ENCODE measurements at places on chromosomes 7 and 10. TPM values are rescaled to one million over a fixed set of nuclear protein-coding genes. Genes with fewer than 3 reads are reported as not detected.
A peak's percentile ranks its signal among the peaks of the same experiment; 100 is the strongest.

The CCZ1B gene
- 85.2 TPM for total RNA-seq

The ZNF786 gene
- 9.7 TPM for total RNA-seq

The ENTPD1 gene
- 41.3 TPM for total RNA-seq

The FAM20C gene
- total RNA-seq = 27.9 TPM

The WEE2 gene
- 0.30 TPM for total RNA-seq

The NCF1 gene
- total RNA-seq = 2.8 TPM

The SPDYE2B gene
- total RNA-seq = not detected

The TFR2 gene
- 3.7 TPM for total RNA-seq

The PBLD gene
- total RNA-seq = 10.7 TPM

The CALHM1 gene
- 0.06 TPM for total RNA-seq

The EPO gene
- total RNA-seq = not detected

The DKK1 gene
- 3.5 TPM for total RNA-seq

The AVL9 gene
- total RNA-seq = 35.6 TPM

The FAM24B gene
- 4.9 TPM for total RNA-seq

The AKR1C8 gene
- total RNA-seq = 0.20 TPM

The ACTL6B gene
- total RNA-seq = 35.2 TPM

The ATOH7 gene
- total RNA-seq = 0.39 TPM

The HKDC1 gene
- total RNA-seq = 0.89 TPM

DNA sequence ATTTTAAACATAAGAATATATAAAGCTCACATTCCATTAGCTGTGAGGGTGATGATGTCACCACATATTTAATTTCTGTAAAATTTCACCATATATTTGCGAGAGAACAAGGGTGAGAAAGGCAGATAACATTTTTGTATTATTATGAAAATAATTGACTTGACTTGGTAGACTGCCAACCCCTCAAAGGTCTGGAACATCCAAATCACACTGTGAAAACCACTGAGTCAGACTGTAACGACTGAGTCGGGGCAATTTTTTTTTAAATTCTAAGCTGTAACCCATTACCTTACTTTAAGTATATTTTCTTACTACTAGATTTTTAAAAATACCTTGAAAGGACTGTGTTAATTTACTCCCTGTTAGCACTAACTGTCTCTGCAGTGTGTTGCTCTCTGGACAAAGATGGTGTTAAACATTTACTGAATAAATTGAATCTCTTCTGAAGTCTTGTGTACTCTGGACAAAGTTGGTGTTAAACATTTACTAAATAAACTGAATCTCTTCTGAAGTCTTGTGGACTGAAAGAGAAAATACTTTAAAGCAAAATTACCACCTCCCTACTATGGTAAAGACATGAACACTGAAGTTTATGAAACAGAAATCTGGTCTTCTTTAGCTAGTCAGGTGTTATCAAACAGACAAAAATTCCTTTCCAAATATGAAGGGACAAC is 14.1 kb downstream of the PDZD8 start:
- no peak for DNase-seq
- no peaks in the 10 kb centered on the region for H3K4me1 ChIP-seq
- H3K4me3 ChIP-seq = no peak overlapping the region
- H3K27ac ChIP-seq = no peak overlapping the region

DNA sequence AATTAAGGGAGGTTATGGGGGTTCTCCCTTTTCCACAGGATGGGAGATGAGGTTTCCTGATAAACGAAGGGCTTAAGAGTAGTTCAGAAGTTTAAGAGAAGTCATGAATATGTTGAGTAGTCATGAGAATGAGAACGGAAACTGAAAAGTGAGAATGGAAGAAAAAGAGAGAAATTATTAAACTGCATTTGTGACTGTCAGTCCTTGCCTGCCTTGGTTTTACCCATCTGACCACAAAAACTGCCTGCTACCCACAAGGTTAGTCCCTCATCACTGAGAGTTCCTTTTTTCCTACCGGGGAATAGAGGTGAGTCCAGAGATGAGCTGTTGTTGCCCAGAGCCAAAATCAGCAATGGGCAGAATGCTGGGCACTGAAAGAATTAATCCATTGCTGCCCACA is 174.1 kb upstream of the BET1 start:
- no peaks in the 10 kb centered on the region for H3K27me3 ChIP-seq
- no peaks in the 10 kb centered on the region for H3K4me1 ChIP-seq
- no peak overlapping the region for H3K27ac ChIP-seq
- DNase-seq = no peak
- no peak overlapping the region for H3K4me3 ChIP-seq

GRCh38 chr7:42950417-42950816 is 18.2 kb downstream of the MRPL32 start:
- no peaks in the 10 kb centered on the region for H3K36me3 ChIP-seq
- no peaks in the 10 kb centered on the region for H3K27me3 ChIP-seq
- H3K4me1 ChIP-seq = no peaks in the 10 kb centered on the region
- DNase-seq = no peak
- H3K4me3 ChIP-seq = no peak overlapping the region

GRCh38 chr7:129189661-129190310 is 1.4 kb downstream of the SMO start:
- DNase-seq = no peak
- peaks cover 11% of the 10 kb centered on the region for H3K27me3 ChIP-seq
- H3K4me1 ChIP-seq = peaks cover 18% of the 10 kb centered on the region
- peak overlapping the region; percentile 69 for H3K4me3 ChIP-seq
- H3K27ac ChIP-seq = peak overlapping the region; percentile 61
- no peaks in the 10 kb centered on the region for H3K36me3 ChIP-seq

DNA sequence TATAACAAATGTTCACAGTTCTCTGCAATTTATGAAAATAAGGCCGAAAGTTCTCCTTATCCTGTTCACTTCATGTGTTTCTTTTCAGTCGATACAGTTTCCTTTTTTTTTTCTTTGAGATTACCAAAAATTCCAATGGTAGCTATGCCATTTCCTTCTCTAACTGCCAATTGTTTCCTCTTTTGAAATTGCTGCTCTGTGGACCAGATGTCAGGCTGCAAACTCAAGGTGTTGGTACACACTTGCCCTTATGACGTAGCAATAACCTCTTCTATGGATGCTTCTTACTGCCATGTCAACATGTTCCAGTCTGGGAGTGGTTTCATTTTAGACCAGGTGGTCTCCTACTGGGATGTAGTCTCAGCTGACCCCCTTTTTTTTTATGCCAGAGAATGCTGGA is 52.9 kb downstream of the CASD1 start:
- H3K36me3 ChIP-seq = peaks cover 3% of the 10 kb centered on the region
- no peak overlapping the region for H3K4me3 ChIP-seq
- H3K27ac ChIP-seq = no peak overlapping the region
- no peaks in the 10 kb centered on the region for H3K27me3 ChIP-seq
- no peaks in the 10 kb centered on the region for H3K4me1 ChIP-seq

- no peaks in the 10 kb centered on the region for H3K4me1 ChIP-seq
- H3K4me3 ChIP-seq = no peak overlapping the region
- DNase-seq = no peak
- H3K27me3 ChIP-seq = no peaks in the 10 kb centered on the region
- no peaks in the 10 kb centered on the region for H3K36me3 ChIP-seq
- no peak overlapping the region for H3K27ac ChIP-seq
These were observed 49.7 kb downstream of the CDK1 start for GRCh38 chr10:60827791-60828488.

- H3K4me1 ChIP-seq = peaks cover 70% of the 10 kb centered on the region
- peak overlapping the region; percentile 73 for H3K27ac ChIP-seq
- H3K4me3 ChIP-seq = no peak overlapping the region
- H3K27me3 ChIP-seq = no peaks in the 10 kb centered on the region
- no peak for DNase-seq
These were observed 4.1 kb downstream of the PRXL2A start for GRCh38 chr10:80412486-80412885.

DNA sequence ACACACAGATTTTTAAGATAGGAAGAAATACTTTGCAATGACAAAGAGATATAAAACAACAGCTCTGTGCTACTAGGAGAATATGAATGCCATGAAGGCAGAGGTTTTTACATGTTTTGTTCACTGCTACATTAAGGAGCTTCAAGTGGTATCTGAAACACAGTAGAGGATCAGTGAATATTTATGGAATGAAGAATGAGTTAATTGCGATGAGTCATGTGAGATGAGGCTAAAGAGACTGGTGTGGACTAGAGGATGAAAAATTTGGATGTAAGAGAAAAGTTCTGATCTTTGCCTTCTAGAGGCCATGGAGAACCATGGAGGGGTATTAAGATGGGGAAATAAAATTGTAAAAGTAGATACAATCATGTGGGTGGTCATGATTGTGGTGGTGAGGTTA is 434.2 kb downstream of the PHTF2 start:
- no peak for DNase-seq
- H3K27me3 ChIP-seq = no peaks in the 10 kb centered on the region
- H3K4me1 ChIP-seq = no peaks in the 10 kb centered on the region
- no peaks in the 10 kb centered on the region for H3K36me3 ChIP-seq
- H3K4me3 ChIP-seq = no peak overlapping the region

DNA sequence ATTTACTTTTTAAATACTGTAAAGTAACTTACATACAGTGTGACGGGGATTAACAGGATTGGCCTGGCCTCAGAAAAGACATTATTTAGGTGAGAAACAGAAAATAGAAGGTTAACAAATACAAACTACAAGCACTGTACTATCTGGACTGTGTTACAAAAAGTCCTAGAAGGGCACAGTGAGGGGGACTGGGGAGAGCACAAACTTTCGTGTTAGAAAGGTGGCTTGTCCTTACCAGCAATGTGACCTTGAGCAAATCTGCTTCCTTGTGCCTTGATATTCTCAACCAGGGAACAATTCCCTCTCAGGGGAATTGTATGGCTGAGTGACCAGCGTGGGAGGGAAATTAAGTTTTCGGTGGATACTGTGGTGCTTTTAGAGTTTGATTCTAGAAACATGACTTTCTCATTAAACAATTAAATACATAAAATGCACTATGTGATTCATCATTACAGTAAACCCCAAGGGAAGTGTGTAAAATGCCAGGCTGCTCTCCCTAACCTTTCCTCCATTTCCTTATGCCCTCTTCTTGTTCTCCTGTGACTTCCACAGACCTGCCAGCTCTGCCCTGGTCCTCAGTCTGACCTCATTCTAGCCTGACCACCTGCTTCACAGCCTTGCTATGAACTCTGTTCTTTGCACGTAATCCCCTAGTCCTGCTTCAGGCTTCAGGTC is 57.7 kb downstream of the OSBPL3 start:
- DNase-seq = no peak
- H3K27me3 ChIP-seq = no peaks in the 10 kb centered on the region
- H3K36me3 ChIP-seq = no peaks in the 10 kb centered on the region
- H3K4me1 ChIP-seq = no peaks in the 10 kb centered on the region

- H3K36me3 ChIP-seq = peaks cover 19% of the 10 kb centered on the region
- no peak overlapping the region for H3K27ac ChIP-seq
- no peak for DNase-seq
- H3K4me1 ChIP-seq = peaks cover 50% of the 10 kb centered on the region
- H3K27me3 ChIP-seq = no peaks in the 10 kb centered on the region
- H3K4me3 ChIP-seq = no peak overlapping the region
These were observed 226.9 kb downstream of the TNS3 start for GRCh38 chr7:47354831-47355541.

DNA sequence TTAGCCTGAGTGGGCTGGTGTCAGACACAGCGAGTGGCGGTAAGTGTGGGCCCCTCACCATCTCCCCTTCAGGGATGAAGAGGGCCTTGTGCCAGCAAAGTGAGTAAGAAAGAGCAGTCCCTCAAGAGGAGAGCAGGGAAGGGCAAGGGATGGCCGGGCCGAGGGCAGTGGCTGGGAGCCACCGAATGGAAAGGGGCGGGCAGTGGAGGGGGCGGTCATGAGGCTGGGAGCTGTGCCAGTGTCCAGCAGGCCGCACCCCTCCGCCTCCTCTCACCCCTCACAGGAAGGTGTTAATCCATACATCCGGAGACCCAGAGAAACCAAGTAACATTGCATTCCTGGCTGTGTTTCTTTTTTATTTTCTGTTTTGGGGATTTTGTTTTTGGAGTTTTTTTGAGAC is 28.6 kb upstream of the RASGEF1A start:
- peaks cover 6% of the 10 kb centered on the region for H3K4me1 ChIP-seq
- no peak for DNase-seq
- no peaks in the 10 kb centered on the region for H3K27me3 ChIP-seq
- H3K27ac ChIP-seq = no peak overlapping the region
- no peaks in the 10 kb centered on the region for H3K36me3 ChIP-seq

DNA sequence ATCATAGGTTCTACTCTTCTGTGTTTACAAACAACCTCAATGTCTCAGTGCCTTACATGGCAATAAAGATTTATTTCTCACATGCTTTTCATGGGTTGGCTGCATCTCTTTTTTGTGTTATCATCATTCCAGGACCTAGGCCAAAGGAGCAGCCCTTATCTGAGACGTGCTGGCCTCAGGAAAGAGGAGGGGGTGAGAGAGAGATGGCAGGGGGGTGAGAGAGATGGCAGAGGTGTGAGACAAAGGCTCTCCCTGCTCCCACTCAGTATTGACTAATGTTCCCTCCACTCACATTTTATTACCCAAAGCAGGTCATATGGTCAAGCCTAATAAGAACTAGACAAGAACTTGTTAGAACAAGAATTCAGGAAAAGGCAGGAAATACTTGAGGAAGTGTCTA is 120.1 kb upstream of the PRR15 start:
- no peak for DNase-seq
- H3K27me3 ChIP-seq = no peaks in the 10 kb centered on the region
- H3K36me3 ChIP-seq = no peaks in the 10 kb centered on the region
- no peak overlapping the region for H3K27ac ChIP-seq
- no peaks in the 10 kb centered on the region for H3K4me1 ChIP-seq

GRCh38 chr7:22849172-22849571 is 26.5 kb upstream of the TOMM7 start:
- no peak overlapping the region for H3K27ac ChIP-seq
- DNase-seq = no peak
- H3K4me3 ChIP-seq = no peak overlapping the region

GRCh38 chr7:40371806-40372440 is 237.1 kb downstream of the SUGCT start:
- H3K36me3 ChIP-seq = no peaks in the 10 kb centered on the region
- no peaks in the 10 kb centered on the region for H3K27me3 ChIP-seq
- DNase-seq = no peak
- no peaks in the 10 kb centered on the region for H3K4me1 ChIP-seq
- H3K27ac ChIP-seq = no peak overlapping the region

- no peak overlapping the region for H3K4me3 ChIP-seq
- H3K27ac ChIP-seq = no peak overlapping the region
- H3K27me3 ChIP-seq = no peaks in the 10 kb centered on the region
- no peak for DNase-seq
These were observed 35.0 kb downstream of the PRR15 start for GRCh38 chr7:29598613-29599012.

DNA sequence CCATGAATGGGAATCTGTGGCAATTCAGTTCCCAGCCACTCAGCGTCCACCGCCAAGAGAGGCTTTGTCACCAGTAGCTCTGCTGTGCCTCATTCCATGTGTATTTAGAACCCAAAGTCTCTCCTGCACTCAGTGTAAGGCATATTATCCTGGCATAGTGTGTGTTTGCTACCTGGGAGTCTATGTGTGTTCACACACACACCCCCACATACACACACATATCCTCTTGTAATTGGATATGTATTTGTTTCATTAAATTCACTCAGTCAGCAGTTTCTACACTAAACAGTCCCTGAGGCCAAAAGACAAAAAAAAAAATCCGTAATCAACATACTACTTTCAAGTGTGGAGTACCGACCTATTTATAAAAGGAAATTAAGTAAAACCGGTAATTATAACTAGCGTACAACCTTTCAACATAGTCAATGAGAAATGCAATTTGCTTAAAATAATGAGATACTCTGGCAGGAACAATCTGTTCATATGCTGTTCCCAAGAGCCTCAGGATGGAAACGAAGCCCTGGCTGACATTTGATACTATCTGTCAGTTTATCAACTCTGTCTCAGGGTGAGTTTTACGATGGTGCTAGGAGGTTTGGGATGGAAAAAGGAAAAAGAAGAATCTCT is 425.8 kb upstream of the CELF2 start:
- no peaks in the 10 kb centered on the region for H3K36me3 ChIP-seq
- no peak overlapping the region for H3K27ac ChIP-seq
- H3K4me3 ChIP-seq = no peak overlapping the region
- DNase-seq = no peak
- H3K27me3 ChIP-seq = no peaks in the 10 kb centered on the region

All from spinal cord (tissue), 10 donors.